ENCODE measurements at places on chromosomes 2 and 18.

GRCh38 chr2:199378948-199379650 is 78.6 kb downstream of the SATB2 start:
- DNase-seq, result no peak

DNA sequence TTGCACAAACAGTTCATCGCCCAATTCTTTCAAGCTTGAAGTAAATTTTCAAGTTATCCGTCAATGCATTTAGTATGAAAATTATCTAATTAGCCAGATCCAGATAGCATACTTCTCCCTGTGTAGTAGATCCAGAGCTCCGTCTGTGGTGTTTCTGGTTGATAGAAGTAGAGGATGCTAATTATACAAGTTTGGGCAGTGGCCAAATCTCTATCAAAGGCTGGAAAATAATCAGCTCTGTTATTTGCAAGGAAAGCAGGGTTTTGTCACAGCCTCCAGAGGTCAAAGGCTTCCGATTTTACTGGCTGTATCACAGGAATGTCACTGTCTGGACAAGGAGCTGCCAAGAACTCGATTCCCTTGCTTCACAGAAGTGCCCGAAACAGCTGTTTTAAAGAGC is 28.6 kb downstream of the LRRC30 start:
- DNase-seq, result no peak

GRCh38 chr2:240918258-240919091 is 12.3 kb downstream of the CROCC2 start:
- DNase-seq, result no peak

DNA sequence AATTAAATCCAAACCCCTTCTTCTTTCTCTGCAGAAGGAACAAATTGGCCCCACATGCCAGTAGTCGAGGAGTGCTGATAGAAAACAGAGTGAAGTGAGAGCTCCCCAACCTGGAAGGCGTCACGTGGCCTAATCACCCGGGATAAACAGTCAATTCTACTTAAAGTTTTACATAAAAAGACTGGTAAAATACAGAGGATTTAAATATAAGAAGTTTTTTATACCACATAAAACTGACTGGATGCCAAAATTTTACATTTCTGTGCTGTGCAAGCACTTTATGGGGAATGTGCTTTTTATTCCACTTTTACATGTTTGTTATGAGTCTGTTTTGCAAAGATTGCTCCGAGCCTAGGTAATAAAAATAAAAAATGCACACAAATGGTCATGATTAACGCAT is 1586.8 kb upstream of the ACVR2A start:
- DNase-seq, result no peak

DNA sequence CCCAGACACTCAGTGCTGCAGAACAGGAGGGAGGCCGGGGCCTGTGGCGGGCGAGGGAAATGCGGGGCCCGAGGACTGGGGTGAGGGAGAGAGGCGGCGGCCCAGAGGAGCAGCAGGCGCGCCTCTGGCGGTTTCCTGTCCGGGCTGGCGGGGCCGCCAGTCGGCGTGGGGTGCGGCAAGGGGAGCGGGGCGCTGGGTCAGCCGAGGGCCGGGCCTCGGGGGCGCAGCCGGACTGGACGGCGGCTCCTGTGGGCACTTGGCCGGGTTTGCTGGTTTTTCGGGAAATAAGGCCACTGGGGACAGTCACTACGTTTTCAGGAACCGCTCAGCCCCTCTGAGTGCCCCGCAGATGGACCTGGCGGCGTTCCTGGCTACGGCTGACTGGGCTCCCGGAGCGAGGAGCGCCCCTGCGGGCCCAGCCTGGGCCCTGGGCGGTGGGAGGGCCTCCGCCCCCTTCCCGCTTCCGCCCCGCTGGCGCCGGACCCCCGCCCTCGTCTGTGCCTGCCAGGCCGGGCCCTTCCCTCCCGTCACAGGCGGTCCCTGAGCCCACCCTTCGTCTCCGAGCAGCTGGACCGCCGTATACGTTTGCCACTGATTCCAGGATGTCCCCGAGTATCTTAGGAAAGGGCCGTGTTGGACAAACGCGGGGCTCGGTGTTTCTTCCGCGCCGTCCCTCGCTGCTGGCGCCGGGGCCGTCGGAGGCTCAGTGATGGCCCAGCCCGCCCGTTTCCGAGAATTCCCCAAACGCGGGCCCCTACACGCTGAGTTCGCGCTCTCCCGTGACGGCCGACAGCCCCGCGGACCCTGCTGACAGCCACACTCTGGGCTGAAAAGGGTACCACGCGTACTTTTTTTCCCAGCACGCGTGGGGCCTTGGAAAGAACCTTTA is 84.6 kb downstream of the FAM210A start:
- DNase-seq, result no peak

GRCh38 chr2:225008935-225009334 is 33.3 kb downstream of the DOCK10 start:
- no peak for DNase-seq

GRCh38 chr18:32354518-32354917 is 116.2 kb downstream of the GAREM1 start:
- no peak for DNase-seq

GRCh38 chr2:20212871-20213503 is 11.9 kb downstream of the SDC1 start:
- DNase-seq, result no peak

GRCh38 chr18:44830581-44830980 is 149.9 kb downstream of the SETBP1 start:
- no peak for DNase-seq

GRCh38 chr18:23627321-23627720 is 35.4 kb downstream of the ANKRD29 start:
- DNase-seq, result no peak

GRCh38 chr2:31411771-31412170 is 2.8 kb downstream of the XDH start:
- no peak for DNase-seq

DNA sequence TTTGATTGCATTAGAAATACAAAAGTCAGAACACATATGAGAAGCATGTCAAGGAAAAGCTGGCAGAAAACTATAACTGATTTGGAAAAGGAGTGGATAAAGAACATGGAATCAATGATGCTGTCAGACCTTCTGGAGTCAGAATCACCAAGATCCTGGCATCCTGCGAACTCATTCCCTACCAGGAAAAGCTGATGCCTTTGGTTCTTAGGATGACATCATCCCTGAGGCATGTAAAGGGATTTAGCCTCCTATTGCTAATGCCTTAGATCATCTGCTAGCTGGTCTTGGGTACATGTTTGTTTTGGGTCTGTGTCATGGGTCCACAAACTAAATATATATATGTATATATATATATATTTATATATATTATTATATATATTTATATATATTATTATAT is 680.7 kb downstream of the EPHA4 start:
- no peak for DNase-seq

DNA sequence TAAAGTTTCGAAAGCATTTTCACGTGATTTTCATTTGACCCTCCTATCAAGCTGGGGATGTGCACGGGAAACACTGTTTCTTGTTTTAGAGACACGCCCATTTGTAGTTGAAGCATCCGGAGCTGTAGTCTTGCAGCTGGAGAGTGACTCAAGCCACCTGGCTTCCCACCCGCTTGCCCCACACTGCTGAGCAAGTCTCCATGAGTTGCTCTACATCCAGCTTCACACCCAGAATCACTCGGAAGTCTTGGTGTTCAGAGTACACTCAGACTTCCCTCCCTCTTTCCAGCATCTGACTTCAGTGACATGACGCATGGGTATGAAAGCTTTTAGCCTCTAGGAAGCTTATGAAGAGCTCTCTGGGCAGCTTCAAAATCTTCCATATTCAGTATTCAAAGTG is 262.4 kb downstream of the NBAS start:
- DNase-seq, result no peak

DNA sequence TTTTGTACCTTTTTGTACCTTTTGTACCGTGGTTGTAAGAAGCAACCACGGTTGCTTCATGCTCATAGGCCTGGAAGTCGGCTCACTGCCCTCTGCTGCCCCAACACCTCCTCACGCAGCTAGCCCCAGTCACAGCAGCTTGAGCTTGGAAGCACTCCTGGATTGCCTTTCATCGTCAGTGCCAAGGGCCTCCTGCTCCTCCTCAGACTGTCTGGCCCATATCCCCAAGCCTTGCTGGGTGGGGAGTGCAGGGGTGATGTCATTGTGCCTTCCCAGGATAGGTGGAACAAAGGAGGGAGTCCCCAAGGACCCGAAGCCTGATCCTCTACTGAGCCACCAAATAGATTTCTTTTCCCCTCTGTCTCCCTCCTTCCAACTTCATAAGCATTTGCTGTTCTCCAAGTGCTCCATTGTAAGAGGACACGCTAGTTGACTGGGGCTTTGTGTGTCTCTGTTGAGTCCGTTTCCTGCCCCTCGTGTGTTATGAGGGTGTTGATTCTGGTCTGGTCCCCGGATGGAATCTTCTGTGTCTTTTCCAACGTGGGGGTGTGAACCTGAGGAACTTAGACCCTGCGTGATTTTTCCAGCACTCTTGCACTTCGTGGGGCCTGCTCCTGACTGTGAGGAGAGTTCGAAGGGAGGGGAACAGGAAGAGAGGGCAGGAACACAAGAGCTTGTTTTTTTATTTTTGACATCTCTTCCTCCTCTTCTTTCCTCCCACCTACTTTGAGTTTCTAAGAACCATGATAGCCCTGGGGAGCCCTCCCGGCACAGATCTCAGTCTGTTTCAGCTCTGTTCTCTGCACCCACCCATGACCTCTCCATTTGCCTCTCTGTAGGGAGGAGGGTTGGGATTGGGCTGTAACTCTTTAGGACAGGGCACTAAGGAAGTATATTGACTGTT is 127.2 kb upstream of the EML6 start:
- DNase-seq, result no peak

GRCh38 chr2:219469186-219469724 is 29.4 kb upstream of the GMPPA start:
- no peak for DNase-seq

- DNase-seq, result no peak
Measured at GRCh38 chr2:238444242-238444641, 17.5 kb downstream of the ASB1 start.

DNA sequence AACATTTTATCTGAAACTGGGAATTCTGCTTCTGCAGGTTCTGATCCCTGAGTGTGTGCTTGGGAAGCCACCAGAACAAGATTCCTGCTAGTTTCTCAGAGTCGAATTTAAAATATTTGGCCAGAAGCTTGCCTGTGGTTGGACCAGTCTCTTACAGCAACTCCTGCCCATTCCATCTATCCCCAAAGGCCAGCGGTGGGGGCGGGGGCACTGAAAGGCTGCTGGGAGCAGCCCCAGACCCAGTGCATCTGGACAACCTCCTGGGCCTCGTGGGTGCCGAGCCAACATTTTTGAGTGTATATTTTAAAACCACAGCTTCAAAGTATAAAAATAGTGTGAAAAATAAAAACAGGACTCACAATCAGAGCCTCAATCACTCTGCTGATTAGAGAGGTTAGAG is 38.6 kb upstream of the ZFP36L2 start:
- DNase-seq, result no peak

- DNase-seq, result no peak
Measured at GRCh38 chr2:74953796-74954499, 4.5 kb upstream of the POLE4 start.

DNA sequence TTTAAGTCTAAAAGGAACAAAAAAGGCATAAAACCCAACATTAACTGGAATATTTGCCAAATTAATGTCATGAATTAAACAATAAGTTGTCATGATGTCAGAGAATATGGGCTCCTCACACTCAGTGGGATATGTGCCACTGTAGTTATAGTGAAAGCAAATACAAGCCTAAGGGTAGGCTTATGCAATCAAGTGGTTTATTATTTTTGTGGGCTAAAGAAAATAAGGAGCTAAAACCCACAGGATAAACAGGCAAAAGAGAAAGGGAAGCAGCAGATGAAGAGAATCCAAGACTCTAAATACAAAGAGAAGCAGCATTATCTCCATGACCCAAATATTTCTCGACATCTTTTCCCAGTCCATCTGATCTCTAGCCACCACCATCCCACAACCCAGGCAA is 17.5 kb downstream of the YWHAQ start:
- DNase-seq, result no peak

GRCh38 chr2:39491653-39492052 is 54.6 kb upstream of the MAP4K3 start:
- DNase-seq, result no peak

GRCh38 chr18:21703241-21703820 is 1.2 kb downstream of the ABHD3 start:
- no peak for DNase-seq

DNA sequence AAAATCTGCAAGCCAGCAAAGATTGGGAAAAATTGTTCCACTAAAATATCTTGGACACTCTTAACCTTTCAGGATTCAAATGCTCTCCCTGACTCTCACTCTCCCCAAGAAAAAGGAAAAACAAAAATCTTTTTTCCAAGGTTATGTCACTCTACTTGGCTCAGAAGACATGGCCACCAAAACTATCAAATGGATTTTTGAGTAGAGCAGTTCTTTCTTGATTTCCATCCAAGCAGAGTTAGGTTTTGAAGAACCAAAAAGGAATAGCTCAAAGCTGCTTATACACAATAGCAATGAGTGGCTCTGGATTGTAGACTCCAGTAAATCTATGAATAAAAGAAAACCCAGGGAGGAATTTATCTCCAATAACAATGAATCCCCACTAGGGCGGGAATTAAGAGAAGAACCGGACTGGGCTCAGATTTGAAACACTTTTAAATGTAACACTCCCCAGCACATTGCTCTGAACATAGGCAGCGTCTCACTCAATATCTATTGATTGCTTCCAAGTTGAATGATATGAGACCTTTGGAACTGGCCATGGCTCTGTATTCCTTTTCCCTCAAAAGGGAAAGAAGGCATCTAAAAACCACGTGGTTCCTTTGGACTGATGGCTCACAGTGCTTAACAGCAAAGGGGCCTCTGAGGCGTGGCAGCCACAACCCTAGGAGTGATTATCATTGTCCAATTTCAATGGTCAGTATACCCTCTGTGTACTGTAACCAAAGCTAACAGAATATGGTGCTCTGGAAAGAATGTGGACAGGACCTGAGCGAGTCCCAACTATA is 68.3 kb downstream of the SPRED2 start:
- DNase-seq, result no peak

GRCh38 chr18:12234451-12235190 is 19.5 kb upstream of the CIDEA start:
- DNase-seq, result no peak

DNA sequence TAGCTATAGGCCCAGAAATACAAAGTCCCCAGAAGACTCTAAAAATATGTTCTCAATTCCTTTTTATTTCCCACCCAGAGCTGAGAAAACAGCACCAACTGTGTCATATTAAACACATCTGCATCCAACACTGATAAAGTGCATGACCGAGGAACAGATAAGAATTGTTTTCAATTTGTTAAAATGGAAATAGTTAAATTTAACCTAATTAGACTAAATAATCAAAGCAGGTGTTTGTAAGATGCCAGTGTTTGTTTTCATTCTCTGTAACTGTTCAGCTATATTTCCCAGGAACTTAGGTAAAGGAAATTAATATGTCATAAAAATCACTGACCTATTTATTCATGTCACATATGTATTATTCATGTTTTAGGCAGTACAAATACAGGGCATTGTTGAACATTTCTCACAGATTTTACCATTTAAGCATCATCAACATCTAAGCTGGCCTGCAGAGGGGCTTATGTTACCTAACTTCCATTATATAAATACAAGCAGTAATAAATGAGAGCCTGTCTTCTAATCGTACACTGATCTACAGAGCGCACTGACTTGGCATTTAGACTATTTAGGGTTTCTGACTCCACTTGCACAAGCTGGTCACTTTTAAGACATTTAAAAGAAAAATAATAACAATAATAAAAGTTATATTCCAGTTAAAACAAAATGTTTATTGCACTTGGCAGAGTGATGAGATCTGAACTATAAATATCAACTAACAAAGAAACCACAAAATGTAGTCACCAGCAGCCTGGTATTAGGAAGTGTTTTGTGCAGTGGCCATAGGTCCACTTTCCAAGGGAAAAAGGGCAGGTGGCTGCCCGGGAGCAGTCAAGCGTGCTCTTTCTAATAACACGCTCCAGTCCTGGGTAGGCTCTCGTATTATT is 86.6 kb upstream of the ZFP36L2 start:
- no peak for DNase-seq

Measured in stimulated activated CD4-positive, alpha-beta T cell treated with anti-CD3 and anti-CD28 coated beads, Interleukin-12 subunit alpha, Interleukin-12 subunit beta, amount 100 ng/mL, for 24 hours (primary cell).